ENCODE measurements at places on chromosomes 16 and 17.

DNA sequence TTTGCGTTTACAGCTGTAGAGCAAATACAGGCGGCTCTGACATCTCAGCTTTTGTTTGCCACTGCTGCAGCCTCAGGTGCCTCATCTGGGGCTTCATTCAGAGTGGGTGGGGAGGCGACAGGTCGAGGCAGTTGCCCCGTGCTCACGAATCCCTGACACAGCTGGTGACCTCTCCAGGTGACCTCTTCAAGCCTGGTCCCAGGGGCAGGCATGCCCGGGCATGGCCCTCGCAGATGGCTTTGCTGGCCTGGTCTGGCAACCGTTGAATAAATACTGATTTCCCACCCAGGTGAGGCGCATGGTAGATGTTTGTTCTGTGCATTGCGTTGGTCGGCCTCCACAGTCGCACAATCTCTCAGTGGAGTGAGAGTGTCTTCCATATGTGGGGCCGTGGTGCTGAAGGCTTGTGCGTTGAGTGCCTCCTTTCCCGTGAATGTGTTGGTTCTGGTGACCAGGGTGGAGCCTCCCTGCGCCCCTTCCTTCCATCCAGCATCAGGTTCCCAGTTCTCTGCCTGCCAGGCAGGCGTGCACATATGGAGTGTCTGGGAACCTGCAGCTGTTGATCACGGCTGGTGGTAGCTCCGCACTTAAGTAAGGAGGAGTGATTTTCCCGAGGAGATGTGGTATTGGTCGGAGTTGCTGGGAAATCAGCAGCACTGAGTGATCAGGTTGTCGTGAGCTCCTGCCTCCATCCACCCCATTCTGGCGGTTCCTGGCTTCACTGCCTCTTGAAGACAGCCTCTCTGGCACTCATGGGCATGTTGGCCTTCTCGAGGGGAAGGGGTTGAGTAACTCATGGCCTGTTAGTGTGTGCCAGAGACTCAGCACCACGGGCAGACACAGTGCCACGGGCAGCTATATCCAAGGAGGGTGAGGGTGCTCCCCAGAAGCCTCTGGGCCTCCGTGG lies 149.7 kb downstream of the RPTOR start:
- no peak for DNase-seq

DNA sequence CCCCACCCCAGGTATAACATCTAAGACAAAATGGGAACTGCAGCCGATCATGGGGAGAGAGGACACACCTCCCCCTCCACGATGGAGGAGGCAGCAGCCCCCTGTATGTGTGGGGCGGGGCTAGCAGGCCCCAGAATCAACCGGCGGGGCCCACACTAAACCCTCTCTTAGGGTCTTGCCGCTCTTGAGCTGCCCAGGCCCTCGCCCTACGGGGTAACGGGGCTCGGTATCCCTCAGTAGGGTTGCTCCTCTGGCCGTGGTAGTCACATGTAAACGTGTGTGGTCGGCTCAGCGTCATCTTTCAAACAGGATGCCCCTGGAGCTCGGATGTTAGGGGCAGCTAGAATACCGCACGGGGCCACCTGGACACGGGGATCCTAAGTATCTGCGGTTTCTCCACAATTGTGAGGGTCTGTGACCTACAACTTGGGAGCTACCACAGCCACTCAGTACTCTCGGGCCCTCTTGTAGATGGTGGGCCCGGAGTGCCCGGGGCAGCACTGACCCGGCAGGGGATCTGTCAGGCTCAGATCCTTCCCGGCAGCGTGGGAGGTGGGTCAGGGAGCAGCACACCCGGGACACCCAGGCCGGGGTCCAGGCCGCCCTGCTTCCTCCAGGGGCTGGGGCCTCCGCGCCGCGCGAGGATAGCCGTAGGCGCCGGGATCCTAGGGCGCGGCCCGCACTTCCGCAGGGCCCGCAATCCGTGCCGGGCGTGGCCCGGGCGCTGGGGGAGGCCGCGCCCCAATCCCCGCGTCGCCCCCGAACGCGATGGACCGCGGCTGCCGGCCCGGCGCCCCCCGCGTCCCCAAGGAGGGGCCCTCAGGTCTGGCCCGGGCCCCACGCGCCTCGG lies 781 bp downstream of the ARHGDIA start:
- DNase-seq, result no peak

GRCh38 chr16:11016524-11016988 lies 72.2 kb downstream of the CLEC16A start:
- no peak for DNase-seq

GRCh38 chr17:61384692-61385576 lies 14.7 kb upstream of the TBX2 start:
- DNase-seq, result no peak

- DNase-seq, result no peak
Observed at GRCh38 chr17:81237591-81238489, 1.0 kb downstream of the TEPSIN start.

DNA sequence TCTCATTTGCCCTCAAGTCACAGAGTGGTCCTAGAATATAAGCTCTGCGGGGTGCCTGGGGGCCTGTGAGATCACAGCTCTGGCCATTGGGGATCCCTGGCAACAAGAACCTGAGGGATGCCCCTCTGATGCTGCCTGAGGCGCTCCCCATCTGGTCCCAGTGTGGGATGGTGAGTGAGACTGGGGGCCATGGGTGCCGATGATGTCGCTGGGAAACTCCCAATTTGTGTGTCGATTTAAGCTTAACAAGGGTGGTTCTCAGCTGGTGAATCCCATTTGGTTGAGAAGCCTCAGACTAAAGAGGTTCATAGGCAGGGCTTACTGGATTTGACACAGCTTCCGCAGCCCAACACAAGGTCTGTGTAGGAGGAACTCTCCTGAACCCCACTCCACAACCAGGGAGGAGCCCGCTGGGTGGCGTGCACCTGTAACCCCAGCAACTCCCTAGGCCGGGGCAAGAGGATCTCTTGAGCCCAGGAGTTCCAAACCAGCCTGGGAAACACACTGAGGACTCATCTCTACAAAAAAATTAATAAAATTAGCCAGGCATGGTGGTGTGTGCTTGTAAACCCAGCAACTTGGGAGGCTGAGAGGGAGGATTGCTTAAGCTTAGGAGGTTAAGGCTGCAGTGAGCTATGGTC lies 63.7 kb upstream of the SIAH1 start:
- DNase-seq, result no peak

DNA sequence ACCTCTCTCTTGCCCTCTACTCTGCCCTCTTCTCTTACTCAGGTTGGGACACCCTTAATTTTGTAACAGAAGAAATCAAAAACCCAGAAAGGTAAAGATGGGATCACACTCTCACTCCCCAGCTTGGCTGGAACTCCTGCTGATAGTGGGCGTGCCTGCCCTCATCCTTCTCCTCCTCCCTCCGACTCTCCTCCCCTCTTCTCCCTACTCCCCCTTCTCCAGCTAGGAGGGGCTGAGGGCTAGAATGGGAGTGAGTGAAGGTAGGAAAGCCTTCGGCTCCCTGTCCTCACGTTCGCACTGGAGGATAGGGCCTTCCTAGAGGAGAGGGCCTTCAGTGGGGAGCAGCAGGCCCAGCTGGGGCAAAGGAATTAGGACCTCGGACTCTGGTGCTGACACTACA lies 20.3 kb downstream of the SLC7A6OS start:
- no peak for DNase-seq

DNA sequence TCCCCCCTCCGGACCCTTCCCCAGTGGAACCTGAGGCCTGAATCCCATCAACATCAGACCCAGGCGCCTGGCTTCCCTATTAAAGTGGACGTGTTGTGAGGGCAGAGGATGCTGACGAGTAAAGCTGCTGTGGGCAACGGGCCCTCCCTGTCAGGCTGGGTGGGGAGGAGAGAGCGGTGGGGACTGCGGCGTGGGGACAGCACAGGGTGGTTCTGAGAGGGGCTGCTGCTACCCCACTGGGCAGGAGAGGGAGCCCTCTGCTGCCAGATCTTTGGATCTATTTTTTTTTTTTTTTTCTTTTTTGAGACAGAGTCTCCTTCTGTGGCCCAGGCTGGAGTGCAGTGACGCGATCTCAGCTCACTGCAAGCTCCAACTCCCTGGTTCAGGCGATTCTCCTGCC lies 5.9 kb downstream of the CA5A start:
- no peak for DNase-seq

- DNase-seq, result no peak
Observed at GRCh38 chr17:48928876-48929811, 15.5 kb downstream of the SNF8 start.

- DNase-seq, result no peak
Observed at GRCh38 chr17:32443827-32444300, 446 bp upstream of the PSMD11 start.

GRCh38 chr16:1492082-1492922 lies 858 bp upstream of the TELO2 start:
- DNase-seq, result no peak

- DNase-seq, result no peak
Observed at GRCh38 chr17:8315764-8316217, 5.8 kb downstream of the ARHGEF15 start.

GRCh38 chr16:21523411-21524067 lies 75.8 kb upstream of the METTL9 start:
- no peak for DNase-seq

DNA sequence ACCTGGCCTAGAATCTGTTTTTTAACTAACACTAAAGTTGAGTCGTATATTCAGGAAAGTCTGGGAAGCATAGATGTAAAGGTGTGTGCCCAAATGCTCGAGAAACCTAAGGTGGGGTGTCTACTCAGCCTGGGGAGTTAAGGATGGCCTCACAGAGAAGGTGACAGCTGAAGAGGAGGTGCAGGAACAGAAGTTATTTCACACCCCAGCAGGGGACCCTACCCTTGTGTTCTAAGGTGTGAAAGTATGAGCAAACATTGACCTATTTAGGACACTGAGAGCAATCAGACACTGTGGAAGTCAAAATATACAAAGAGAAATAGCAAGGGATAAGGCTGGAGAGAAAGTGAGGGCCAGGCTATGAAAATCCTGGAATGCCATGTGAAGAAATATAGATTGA lies 49.0 kb upstream of the DHX40 start:
- no peak for DNase-seq
